Putamen (tissue), 1 donor: ENCODE measurements at places on chromosomes 6 and 20.

DNA sequence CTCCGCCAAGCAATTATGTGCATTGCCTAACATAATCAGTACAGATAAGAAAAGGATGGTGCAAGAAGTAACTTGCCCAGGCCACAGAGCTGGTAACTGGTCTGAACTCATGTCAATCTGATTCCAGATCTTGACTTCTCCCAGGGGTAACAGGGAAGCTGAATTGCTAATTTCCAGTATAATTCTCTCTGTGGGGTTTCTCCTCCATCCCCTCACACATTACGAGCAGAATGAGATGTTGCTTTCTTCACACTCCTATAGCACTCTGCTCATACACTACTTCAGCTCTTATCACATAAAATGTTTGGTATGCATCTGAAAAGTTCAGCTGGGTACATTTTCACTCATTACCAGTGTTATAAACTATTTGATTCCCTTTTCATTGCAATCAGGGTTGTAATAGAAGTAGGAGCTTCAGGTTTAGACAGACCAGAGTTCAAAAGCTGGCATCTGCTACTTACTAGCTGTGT lies 24.0 kb upstream of the LRRC1 start:
- DNase-seq, result no peak

- no peak for DNase-seq
Measured at GRCh38 chr6:151186306-151186705, 53.5 kb upstream of the AKAP12 start.

GRCh38 chr6:53916804-53917463 lies 122.1 kb downstream of the LRRC1 start:
- DNase-seq, result no peak

DNA sequence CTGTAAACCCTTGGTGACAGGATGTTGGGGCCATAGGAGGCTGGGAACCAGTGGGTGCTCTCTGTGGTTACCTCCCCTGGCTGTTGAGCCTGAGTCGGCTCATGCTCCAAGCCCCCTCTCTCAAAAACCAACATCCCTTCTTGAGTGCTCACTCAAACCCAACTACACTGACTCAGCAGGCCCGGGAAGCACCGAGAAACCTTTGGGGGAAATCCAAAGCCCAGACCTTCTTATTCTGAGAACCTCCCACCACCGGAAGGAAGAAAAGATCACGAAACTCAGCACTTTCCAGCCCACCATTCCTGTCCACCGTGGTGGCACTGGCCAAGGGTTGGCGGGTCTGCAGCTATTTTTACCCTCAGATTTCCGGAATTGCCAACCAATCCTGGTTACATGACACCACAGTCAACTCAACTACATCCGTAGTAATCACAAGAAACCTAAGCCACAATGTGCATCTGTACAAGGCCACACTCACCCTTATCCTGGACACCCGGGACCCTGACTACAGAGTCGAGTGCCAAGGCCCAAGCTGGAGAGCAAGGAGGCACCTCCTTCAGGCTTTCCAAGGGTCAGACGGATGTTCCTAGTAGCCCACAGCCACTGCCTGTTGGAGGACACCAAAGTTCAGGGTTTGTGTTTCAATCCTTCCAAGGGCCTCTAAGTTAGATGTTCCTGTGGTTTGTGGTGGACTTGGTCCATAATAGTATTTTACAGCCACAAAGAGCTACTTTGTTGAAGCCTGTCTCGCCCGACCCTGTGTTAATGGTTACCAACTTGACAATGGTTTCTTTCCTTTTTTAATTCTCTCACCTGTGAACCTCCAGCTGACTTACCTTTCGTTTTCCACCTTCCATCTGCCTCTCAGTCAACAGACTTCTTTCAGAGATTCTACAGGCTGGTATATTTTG lies 317.0 kb downstream of the CDC5L start:
- DNase-seq, result no peak

DNA sequence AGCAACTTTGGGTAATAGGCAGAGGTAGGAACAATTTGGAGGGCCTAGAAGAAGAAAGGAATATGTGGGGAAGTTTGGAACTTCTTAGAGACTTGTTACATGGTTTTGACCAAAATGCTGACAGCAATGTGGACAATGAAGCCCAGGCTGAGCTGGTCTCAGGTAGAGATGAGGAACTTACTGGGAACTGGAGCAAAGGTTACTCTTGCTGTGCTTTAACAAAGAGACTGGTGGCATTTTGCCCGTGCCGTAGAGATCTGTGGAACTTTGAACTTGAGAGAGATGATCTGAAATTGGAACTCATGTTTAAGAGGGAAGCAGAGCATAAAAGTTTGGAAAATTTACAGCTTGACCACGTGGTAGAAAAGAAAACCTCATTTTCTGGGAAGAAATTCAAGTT lies 28.3 kb upstream of the TMEM200A start:
- DNase-seq, result no peak

- no peak for DNase-seq
Measured at GRCh38 chr6:11442495-11442894, 95.1 kb upstream of the TMEM170B start.

- no peak for DNase-seq
Measured at GRCh38 chr6:134429861-134430380, 112.0 kb upstream of the SGK1 start.

GRCh38 chr20:18223409-18223808 lies 64.9 kb upstream of the ZNF133 start:
- no peak for DNase-seq

DNA sequence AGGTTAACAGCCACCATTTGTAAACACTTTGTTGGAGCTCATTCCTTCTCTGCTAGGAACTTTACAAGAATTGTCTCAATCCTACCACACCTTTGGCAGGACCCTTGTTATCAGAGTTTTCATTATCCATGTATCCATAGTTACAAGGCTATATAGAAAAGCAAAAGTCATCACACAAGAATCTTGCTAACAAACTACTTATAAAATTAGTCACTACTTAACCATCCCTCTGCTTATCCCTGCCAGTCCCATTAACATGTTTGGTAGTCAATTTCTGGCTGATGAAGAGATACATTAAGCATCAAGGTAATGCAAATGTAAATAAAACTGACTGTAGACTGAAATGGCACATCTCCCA lies 10.4 kb downstream of the ZSWIM3 start:
- no peak for DNase-seq

GRCh38 chr20:51480507-51481270 lies 61.8 kb downstream of the NFATC2 start:
- DNase-seq, result no peak

- peak; percentile 11 for DNase-seq
Measured at GRCh38 chr6:145015739-145016558, 719.4 kb downstream of the EPM2A start.

- no peak for DNase-seq
Measured at GRCh38 chr6:112486454-112486853, 139.3 kb downstream of the RFPL4B start.

GRCh38 chr20:47330933-47331708 lies 25.4 kb downstream of the ZMYND8 start:
- no peak for DNase-seq

DNA sequence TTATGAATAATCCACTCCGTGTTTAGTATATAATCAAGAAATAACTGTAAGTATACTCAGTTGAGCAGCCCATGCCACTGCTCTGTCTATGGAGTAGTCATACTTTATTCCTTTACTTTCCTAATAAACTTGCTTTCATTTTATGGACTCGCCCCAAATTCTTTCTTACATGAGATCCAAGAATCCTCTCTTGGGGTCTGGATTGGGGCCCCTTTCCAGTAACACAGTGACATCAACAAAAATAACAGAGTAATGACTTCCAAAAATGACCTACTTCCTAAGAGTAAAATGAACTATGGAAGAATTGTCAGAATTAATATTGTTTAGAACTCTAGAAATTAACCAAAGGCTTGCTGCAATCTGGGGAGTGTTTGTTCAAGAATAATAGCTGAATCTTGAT lies 8.8 kb downstream of the OR2H1 start:
- DNase-seq, result no peak

GRCh38 chr6:124577734-124578281 lies 384.4 kb upstream of the RNF217 start:
- DNase-seq, result no peak

GRCh38 chr6:157990321-157991066 lies 8.8 kb downstream of the SYNJ2 start:
- DNase-seq, result no peak

DNA sequence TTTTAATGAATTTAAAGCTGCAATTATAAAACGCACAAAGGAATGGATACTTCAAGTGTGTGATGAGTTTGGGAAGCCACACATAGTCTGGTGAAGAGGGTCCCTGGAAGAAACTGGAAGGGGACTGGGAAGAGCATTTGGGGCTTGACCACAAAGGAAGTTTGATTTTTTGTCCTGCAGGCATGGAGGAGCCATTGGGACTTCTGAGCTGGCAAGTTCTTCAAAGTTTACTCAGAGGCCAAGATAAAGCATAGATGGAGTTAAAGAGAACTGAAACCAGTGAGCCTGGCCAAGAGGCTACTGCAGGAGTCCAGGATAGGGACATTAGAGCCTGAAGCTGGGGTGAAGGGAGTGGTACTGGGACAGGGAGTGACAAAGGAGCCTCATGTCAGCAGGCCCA lies 95.0 kb downstream of the AIG1 start:
- no peak for DNase-seq

DNA sequence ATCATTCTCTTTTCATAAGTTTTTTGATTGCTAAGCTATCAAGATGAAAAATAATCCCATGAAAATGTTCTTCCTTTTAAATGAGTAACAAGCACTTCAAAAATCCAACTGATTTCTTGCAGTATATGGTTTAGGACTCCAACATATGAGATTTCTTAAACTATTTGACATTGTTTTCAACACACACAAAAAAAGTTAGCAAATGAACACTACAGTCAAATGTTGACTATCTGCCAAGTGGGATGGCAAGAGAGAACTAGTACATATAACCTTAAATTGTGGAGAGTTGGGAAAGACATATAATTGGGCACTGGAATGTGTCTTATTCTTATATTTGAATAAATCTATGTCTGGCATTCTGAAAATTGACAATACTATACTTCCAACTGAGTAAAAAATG lies 15.6 kb downstream of the COL21A1 start:
- no peak for DNase-seq

DNA sequence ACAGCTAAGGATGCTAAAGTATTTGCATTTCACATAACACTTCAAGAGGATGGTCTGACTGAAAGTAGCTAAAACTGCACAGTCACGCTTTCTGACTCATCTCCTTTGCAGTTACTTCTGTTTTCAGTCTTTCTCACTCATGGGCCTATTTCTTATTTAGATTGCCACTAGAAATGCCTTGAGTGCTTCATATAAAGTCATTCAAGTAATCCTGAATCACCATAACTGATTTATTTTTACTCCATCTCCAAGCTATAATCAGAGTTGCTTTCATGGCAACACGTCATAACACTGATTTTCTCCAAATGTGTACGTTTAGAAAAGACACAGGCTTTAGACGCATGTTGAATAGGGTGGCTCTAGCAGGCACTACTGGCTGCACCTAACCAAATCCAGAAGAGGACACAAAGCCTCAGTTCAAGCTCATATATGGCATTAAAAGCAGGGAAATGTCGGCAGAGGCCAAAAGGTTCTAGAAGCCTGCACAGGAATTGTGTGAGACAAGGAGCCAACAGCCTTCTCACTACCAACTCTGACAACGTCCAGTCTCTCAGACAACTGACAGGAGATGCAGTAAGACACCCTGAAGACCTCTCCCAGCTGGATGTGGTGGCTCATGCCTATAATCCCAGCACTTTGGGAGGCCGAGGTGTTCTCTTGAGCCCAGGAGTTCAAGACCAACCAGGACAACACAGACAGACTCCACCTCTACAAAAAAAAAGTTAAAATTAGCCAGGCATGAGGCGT lies 64.1 kb upstream of the BEND6 start:
- DNase-seq, result no peak

GRCh38 chr6:167569879-167570278 lies 245.0 kb downstream of the TTLL2 start:
- DNase-seq, result no peak
